Fibroblast of skin of scalp (primary cell): ENCODE measurements at places on chromosomes 1 and 21.

DNA sequence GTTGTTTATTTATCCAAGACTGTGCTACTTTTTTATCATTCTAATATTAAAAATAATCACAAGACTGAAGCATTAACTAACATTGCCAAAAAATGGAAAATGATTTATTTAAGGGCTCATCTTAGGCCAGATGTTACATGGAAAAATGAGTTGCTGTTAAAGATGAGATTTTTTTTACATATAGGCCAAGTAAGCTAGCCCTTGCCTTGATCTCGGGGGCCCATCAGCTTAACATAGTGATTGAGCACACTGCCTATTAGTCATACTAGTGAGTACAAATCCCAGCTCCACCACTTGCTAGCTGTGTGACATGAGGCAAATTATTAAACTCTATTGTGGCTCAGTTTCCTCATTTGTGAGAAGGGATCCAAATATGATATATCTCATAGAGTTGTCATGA is 275.9 kb upstream of the SNX7 start:
- DNase-seq: no peak

DNA sequence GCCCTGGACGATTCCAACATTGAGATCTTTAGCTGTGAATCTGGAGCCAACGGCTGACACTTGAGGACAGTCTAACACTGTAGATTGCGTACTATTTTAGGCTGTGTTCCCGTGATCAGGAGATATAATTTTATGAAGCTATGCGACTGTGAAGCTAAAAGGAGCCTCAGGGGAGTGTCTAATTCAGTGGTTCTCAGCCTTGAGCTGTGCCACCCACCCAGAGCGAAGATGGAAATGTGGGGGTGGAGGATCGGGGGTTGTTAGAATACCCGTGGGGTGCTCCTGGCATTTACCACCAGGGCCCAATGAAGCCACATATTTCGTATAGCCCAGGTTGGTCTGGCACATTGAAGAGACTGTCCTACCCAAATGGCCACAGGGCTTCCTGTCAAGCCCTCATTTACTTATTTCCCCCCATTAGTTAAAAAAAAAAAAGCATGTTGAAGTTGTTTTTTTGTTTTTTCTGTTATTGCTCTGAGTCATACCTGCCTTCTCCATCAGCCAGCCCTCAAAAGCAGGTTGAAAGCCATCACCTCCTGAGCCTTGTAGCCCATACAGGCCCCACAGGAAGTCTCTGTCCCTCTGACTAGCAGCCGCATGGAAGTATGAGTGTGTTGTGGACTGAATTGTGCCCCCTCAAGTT is 141.7 kb downstream of the GALNT2 start:
- no peak for DNase-seq

DNA sequence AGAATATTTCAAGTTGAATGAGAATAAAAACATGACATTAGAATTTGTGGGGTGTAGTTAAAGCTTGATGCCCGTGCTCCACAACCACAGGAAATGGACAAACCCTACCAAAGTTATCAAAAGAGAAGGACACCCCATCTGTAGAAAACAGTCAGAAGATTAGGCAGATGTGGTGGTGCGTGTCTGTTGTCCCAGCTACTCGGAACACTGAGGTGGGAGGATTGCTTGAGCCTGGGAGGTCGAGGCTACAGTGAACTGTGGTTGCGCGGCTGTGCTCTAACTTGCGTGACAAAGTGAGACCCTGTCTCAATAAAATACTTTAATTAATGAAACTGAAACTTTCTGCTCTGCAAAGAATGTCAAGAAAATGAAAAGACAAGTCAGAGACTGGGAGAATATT is 1.5 kb upstream of the SPATC1L start:
- no peak for DNase-seq

DNA sequence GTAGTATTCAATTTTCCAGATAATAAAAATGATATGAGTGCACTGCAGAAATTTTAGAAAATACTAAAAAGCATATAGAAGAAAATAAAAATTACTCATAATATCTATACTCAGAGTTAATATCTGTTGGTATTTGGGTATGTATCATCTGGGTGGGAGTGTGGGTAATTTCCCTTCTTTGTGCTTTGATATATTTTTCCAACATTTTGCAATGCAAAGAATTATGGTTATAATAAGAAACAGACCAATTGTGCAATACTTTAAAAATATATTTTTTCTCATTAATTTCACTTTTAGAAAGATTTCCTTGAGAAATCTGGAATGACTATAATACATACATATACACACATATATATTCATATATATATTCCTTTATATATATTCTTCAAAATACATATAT is 665.7 kb downstream of the ADGRL2 start:
- no peak for DNase-seq

DNA sequence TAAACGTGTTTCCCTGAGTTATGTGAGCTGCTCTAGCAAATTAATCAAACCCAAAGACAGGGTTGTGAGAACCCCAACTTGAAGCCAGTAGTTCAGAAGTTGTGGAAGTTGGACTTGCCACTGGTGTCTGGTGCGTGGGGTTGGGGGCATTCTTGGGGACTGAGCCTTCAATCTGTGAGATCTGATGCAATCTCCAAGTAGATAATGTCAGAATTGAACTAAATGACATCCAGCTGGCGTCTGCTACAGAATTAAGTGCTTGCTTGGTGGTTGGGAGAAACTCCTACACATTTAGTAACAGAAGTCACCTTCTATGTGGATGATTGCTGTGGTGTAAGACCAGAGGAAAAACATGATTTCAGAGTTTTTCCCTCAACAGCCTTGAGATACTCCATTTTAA is 207.4 kb downstream of the FGGY start:
- peak; percentile 42 for DNase-seq

- no peak for DNase-seq
Measured at GRCh38 chr1:93109578-93109977, 30.5 kb downstream of the MTF2 start.

DNA sequence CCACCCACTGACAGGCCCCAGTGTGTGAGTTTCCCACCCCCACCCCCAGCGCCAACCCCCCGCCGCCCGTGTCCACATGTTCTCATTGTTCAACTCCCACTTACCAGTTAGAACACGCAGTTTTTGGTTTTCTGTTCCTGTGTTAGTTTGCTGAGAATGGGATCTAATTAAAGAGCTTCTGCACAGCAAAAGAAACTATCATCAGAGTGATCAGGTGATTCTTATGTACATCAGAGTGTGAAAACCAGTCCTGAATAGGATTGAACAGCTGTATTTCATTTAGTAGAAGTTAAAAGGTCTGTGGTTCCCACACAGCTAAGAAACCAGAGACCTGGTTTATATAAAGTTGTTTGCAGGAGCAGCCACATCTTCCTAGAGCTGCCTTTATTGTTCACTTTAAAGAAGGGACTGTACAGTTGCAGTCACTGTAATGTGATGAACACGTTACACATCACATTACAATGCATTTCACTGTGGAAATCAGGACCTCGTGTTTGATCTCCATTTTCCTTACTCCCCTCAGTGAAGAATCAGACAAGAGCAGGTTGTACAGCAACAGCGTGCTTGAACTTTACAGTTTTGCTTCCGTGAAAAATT is 1.2 kb downstream of the GBP6 start:
- DNase-seq: no peak
